ENCODE measurements at places on chromosomes 13 and 19.

GRCh38 chr13:50094615-50095293, 79.5 kb downstream of the KCNRG start:
- DNase-seq: no peak

DNA sequence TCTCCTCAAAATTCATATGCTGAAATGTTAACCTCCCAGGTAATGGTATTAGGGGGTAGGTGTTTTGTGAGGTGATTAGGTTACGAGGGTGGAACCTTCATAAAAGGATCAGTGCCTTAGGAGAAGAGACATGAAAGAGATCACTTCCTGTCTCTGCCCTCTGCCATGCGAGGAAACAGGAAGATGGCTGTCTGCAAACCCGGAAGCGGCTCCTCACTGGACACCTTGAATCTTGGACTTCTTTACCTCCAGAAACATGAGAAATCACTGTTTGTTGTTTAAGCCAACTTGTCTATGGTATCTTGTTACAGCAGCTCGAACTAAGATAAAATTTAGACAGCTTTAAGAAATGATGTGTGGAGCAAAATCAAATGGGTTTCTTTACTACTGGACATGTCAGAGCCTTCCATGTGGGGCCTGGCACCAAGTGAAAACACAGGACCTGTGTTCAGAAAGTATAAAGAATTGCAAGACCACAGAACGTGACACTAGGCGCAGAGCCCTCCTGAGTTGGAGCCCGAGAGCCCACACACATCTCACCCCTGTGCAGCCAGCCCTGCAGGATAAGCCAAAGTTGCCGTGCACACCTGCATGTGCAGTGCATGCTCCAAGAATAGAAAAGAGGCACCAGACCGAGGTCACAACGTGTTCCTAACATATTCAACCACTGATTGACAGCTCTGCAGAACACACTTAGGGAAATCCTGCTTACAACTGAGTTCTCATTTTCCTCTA, 112.5 kb upstream of the UQCRFS1 start:
- no peak for DNase-seq

- no peak for DNase-seq
Measured at GRCh38 chr19:7149956-7150705, 80.6 kb downstream of the ZNF557 start.

- no peak for DNase-seq
Measured at GRCh38 chr13:20125783-20126165, 35.1 kb downstream of the GJA3 start.

GRCh38 chr19:41702171-41702651, 6.2 kb upstream of the CEACAM5 start:
- DNase-seq: no peak

GRCh38 chr13:73411067-73411809, 352.4 kb downstream of the KLF5 start:
- DNase-seq: no peak

All from cardiac muscle cell (in vitro differentiated cells and primary cell).